ENCODE measurements at places on chromosomes 11 and 22.
A peak's percentile ranks its signal among the peaks of the same experiment; 100 is the strongest.

- no peak for DNase-seq
Measured at GRCh38 chr11:44279483-44279882, 30.5 kb downstream of the ALX4 start.

DNA sequence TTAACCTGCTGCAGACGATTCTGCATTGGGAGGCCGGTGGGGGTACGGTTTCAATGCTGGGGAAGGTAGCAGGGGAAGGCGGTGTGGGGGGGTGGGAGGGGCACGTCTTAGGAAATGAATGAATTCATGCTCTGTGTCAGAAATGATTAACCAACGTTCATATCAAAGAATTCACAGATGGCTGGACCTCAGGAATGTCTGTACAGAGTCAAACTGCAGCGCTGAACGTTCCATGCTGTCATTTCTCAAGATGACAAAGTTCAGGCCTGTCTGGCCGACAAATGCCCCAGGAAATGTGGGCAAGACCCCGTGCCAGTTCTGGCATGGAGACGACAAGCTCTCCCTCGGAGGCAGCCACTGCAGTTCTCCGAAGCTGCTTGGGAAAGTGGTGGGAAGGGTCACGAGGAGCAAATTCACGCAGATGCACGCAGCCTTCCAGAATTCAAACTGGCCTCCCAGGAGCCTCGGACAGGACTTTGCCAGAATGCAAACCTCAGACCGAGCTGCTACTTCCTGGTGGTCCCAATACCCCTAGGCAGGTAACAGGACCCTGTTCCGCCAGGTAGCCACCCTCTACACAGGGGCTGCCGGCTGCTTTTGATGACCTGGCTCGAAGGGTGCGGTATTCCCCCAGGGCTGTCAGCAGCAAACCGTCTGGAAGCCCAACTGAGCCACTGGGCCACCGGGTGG lies 81.5 kb downstream of the TRMU start:
- no peak for DNase-seq

GRCh38 chr22:17562906-17563870 lies at the start of gene SLC25A18:
TSS of gene SLC25A18 (plus strand) at chr22:17563498. CDS start at chr22:17579945, 16,447 bp downstream.
- DNase-seq = peak; percentile 71

GRCh38 chr22:45738206-45738605 lies 66.6 kb downstream of the ATXN10 start:
- DNase-seq = no peak

- DNase-seq = no peak
Measured at GRCh38 chr11:91664521-91664920, 560.1 kb upstream of the FAT3 start.

DNA sequence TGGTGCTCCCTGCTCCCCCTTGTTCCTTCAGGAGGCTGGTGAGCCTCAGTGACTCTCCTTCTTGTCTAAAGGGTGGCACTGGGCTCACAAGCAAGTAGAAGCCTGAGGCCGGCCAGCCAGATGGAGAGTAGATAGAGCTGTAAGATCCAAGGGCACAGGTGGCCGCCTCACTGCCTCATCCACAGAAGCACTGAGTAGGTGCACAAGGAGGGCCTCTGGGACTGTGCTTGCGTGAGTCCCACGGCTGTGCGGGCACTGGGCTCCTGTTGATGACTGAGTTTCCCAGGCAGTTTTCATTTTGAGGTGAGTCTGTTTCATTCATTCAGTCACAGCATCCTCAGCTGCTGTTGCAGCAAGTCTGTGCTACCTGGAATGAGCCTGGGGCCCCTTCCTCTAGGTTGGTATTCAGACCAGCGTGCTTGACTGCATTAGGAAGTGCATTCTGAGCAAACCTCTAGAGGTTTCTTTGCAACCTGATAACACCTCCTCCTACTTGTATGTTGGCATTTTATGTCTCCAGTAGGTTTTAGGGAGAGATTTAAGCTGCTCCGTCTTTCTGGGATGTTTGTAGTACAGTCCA lies 184.0 kb downstream of the TBC1D22A start:
- no peak for DNase-seq

- no peak for DNase-seq
Measured at GRCh38 chr11:70463478-70464255, 65.3 kb downstream of the CTTN start.

GRCh38 chr11:65777241-65777640 lies 3.5 kb downstream of the AP5B1 start:
- DNase-seq = no peak

DNA sequence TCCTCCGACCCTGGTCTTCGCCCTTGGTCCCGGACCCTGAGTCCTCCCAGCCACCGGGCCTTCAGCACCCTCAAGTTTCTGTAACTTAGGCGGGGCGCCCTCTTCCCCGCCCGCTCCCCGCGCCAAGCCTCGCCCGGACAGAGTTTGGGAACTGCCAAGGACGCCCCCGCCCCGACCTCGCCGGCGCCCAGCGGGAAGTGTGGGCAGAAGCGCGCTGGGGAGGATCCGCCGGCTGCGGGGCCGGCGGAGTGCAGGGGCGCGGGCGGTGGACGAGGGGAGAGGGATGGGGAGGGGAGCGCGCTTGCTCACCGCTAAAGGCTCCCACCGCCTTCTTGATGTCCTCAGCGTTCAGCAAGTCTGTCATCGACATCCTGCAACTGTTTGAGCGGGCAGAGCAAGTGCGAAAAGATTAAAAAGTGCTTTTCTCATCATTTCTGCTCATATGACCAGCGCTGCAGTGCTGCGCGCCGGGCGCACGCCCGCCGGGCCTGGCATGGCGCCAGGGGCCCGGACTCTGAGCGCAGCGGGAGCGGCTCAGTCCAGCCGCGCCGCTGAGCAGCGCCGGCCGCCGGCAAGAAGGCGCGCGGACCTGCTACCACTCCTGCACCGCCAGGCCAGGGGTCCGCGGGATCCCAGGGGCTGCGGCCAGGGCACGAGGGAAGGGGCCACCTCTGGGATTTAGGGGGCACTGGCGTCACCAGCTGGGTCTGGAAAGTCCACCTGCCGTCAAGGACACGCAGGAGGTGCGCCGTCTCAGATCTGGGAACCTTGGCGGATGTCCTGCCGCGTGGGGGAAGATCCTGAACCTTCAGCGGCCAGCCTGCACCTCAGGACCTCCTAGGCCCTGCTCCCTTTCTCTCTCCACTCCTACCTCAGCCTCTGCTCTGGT lies at the start of gene PVALB:
Gene PVALB (minus strand): TSS at position 400 of the 889 bp plus-strand sequence. CDS start 30 bp downstream, at position 370.
- DNase-seq = peak; percentile 22

- DNase-seq = no peak
Measured at GRCh38 chr22:28429711-28430110, 249.9 kb downstream of the TTC28 start.

DNA sequence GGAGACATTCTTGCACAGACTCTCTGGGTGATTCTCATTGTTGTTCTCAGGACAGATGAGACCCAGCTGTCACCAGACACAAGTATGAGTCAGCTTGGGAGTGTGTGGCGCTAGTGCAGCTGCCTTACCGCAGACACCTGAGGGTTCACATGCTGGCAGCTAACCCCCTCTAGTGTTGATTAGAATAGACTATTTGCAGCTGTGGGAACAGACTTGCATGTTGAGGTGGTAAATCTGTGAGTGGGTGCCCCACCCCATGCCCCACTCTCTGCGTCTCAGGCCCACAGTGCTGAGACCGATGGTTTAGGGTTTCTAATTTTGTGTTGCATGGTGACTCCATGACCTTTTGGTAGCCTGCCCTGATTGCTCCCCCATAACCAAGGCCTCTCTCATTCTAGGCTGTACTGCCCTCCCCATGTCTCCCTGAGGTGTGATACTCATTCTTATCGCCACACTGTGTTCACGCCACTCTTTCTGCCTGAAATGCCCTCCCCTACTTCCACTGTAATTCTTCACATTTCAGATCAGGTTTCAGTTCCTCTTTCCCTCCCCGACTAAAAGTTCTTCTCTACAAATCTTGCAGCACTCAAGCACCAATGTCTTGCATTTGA lies 73.7 kb upstream of the KIRREL3 start:
- DNase-seq = no peak

DNA sequence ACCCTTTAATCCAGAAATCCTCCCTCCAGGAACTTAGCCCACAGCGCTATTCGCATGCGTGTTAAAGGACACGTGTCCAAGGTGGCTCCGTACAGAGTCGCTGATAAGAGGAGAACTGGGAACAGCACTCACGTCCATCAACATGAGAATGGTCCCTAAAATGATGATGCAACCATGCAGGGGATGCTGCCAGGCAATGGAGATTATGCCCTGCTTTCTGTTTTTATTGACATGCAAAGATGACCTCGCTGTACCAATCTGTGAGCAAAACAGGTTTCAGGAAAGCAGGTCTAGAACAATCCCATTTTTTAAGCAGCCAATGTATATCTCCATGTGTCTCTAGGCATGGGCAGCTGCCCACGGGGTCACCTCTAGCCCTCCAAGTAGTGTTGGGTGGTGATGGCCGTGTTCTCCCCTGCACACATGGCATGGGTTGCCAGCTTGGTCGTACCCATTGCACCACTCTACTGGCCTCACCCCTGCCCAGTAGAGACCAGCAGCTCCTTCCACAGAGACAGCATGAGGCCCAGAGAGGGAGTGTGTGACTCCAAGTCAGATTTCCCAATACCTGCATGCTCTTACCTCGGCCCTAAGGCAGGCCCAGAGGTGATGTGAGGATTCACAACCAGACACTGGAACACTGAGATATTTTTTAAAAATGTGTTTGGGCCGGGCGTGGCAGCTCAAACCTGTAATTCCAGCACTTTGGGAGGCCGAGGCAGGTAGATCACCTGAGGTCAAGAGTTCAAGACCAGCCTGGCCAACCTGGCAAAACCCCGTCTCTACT lies 68.3 kb upstream of the LINC01488 start:
- no peak for DNase-seq

DNA sequence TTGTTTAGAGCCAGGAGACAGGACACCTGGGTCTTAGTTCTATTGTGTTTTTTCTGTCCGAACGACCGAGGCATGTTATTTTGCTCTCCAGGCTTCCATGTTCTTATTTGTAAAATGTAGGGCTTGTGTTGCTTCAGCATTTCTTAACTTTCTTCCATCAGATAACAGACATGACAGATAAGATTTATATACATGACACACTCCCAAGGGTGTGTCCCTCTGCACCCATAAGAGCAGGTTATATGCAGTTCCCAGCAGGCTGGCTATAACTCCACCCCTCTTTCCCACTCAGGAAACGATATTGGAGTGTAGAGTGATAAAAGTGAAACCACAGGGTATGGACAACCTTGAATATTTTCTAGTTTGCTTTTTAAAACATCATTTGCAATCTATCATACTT lies 65.8 kb downstream of the APIP start:
- DNase-seq = no peak

- no peak for DNase-seq
Measured at GRCh38 chr11:64759131-64759721, 548 bp downstream of the PYGM start.

- DNase-seq = no peak
Measured at GRCh38 chr11:93145390-93145915, 52.3 kb downstream of the SLC36A4 start.

DNA sequence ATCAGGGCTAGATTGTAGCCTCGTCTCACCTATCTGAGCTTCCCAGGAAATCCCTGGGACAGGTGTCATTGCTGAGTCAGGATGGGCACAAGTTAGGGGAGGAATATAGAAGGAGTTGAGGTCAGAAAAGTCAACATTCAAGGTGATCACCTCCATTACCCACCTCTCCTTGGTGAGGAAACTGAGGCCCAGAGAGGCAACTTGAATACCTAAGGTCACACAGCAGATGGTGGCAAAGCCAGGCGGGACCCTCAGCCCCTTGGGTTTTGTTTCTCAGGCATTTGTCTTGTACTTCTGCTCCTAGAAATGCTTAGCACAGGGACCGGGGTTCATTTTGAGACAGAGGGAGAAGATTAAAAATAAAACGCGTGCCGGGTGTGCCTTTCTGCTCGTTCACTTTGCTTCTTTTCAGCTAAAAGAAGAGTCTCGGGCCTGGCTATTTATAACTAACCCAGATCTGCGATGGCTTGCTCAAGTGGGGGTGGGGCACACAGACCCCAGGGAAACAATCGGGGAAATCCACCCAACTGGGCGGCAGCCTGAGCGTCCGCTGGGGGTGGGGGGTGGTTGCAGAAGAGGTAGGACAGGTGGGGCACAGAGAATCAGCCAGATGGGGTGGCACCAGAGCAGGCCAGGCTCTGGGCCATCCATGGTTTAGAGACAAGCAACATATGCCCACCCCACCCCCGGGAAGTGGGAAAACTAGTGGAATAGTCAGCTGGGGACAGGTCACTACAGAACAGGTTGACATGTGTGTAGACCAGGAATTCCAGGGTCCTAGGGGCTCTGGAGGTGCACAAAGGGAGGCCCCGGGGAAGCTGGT lies 3.9 kb upstream of the GNAZ start:
- no peak for DNase-seq

- DNase-seq = no peak
Measured at GRCh38 chr11:70663815-70664214, 265.5 kb downstream of the CTTN start.

DNA sequence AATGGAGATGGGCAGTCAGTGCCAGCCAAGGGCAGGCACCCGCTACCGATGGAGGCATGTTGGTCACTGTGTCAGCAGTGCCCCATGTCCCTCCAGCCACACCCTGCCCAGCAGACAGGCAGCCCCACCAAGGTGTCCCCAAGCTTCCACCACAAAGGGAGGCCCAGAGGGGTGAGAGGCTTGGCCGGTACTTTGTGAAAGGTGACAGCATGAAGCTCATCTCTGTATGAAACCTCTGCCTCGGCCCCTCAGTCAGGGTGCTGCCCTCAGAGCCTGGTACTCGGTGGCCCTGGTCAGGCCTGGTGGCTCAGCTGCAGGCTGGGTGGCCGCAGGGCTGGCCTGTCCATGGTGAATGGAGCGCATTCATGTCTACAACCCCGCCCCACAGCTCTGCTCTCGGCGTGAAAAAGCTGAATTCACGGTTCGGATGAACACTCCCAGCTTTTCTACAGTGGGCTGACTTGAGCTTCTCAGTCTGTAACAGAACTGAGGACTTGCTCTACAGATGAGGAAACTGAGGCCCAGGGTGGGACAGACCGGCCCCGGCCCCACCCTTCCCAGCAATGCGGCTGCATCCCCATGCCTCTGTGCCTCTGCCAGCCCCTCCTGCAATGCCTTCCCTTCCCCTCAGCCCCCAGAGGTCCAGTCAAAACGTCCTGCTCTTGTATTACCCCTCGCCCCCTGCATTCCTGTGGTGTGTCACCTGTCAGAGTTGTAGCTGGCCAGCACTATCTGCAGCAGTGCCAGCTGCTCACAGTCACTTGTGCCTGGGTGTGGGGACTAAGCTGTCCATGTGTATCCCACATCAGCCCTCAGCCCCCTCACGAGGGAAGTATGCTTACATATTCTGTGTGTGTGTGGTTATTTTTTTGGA lies 27.7 kb downstream of the RSPH14 start:
- no peak for DNase-seq
